HuH-7 (cell line): ENCODE measurements at places on chromosomes 6 and 20.

DNA sequence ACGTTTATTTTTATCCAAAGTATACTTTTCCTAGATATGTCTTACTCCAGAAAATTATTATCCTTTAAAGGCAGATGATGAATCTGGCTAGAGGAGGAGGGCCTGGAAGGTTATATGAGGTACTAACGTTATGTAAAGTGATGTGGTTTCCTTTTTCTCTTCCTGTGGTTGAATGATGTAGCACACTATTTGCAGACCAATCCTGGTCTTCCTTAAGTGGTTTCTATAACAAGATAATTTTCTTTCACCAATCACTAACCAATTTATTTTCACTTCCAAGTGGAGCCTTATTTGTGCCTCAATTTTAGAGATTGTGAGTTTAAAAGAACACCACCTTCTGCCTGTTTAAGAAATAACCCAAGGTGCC, 154.6 kb upstream of the SOX4 start:
- no peak for DNase-seq

DNA sequence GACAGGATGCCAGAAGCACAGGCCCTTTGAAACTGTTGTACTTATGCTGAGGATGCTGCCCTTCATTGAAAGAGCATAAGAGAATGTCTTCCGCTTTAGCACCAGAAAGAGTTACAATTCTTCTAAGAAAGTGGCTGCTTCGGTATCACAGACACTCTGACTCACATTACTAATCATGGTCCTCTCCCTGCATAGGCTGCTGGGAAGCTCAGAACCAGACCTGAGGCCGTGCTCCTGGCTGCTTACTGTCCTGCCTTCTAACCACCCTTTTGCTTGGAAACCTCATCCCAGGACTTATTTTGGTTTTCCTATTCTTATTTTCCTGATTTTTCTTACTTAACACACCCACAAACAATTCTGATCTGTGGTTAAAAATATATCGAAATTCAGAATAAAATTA, 22.9 kb downstream of the LYRM4 start:
- no peak for DNase-seq

DNA sequence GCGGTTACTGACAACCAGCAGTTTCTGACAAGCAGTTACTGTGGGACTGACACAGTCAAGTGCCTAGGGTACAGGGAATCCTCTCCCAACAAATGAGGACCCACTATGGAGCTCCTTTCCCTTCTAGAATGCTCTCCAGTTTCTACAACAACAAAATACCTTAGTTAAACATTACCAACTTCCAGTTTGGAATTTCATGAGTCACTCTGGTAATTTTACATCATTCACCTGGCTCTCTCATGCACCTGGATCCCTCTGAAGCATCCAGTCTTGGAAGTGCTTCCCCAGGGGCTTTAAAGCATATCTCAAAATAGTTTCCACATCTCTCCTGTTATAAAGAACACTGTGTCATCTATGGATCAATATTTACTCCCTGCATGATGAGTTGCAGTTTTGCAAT, 286.7 kb upstream of the SPTLC3 start:
- DNase-seq, result no peak

DNA sequence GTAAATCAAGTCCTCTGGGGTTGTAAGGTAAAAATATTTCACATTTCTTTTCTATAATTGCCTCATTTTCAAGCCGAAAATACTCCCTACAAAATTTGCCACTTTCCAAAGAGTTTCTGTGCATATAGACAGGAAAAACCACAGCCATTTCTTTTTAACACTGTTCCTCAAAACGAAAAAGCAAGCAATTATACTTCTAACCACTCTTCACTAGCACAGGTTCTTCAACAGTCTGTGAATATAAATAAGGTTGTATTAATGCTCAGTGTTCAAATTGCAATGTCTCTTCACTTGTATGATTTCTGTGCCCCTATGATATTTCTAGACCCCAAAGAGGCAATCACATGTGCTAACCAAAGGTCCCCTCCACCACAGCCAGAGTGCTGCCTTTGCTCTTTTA, 206.0 kb downstream of the SIM1 start:
- no peak for DNase-seq

GRCh38 chr6:44641344-44642031, 254.0 kb downstream of the CDC5L start:
- DNase-seq, result no peak

GRCh38 chr20:59680148-59680650, 75.9 kb downstream of the PHACTR3 start:
- no peak for DNase-seq

GRCh38 chr6:25056130-25056529, 120.4 kb upstream of the RIPOR2 start:
- no peak for DNase-seq

GRCh38 chr6:29792123-29793035, 35.2 kb upstream of the HLA-G start:
- DNase-seq, result no peak

- no peak for DNase-seq
Observed at GRCh38 chr6:107624541-107624940, 134.6 kb downstream of the SOBP start.

DNA sequence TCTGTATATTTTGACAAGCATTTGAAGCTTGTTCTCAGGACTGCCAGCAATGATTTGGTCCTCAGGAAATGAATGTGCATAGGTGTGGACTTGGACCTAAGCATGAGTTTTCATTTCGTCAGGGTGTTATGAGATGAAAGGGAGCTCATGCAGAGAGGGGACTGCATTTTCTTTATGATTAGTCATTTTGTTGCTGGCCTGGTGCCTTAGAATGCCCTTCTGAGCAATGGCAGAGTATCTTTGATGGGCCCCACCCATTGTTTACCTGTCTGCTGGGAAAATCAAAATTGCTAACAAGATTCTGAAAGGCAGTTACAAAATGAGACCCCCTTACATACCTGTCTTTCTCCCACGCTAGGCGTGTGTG, 51.5 kb upstream of the MTHFD1L start:
- no peak for DNase-seq

GRCh38 chr20:6030453-6031080, 23.3 kb downstream of the LRRN4 start:
- DNase-seq, result no peak

- DNase-seq, result no peak
Observed at GRCh38 chr6:54689620-54690019, 157.0 kb upstream of the FAM83B start.

DNA sequence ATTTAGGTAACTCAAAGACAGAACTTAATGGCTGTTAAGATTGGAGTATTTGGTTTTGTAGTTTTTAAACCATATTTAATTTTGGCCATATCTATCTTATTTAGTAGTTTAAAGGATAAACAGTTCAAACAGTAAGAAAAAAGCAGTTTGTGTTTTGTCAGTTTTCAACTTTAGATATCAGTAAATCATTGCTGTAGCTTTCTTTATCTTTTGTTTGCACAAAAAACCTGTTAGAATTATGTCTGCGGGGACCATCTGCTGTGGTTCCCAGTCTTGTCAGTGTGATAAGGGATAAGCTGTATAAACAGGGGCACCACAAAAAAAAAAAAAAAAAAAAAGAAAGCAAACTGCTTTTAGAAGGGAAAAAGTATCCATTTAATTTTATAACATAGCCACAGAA, 40.9 kb downstream of the CDKAL1 start:
- DNase-seq, result no peak

GRCh38 chr6:72702421-72702820, 80.6 kb downstream of the KCNQ5 start:
- no peak for DNase-seq

DNA sequence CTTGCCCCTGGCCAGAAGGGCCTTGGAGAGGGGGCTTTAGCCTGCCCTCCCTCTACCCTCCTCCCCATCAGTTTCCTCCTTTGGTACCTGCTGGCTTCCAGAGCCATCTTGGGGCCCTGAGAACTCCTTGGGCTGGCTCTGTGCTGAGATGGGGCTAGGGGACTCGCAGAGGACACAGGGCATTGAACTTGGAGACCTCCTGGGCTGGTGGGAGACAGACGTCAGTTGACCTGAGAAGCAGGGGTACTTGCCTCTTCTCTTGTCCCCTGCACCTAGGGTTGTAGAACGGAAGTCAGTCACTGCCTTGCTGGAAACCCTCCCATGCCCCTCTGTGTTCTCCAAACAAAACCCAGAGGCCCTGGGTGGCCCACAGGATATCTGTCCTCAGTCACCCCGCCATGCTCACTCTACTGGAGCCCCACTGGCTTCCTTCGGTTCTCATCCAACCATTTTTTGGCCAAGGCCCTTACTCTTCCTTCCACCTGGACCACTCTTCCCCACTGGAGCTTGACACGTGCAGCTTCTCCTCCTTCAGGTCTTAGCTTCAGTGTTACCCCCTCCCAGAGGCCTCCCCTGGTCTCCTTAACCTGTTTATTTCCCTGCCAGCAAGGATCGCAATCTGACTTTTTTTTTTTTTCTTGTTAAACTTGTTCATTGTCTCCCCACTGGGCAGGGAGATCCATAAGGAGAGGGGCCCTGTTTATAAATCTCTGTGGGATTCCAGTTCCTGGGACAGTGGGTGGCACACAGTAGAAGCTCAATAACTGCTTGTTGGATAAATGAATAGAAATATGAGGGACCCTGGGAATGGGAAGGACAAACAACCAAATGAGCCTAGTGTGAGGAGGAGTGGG, 971 bp downstream of the RBCK1 start:
- no peak for DNase-seq

DNA sequence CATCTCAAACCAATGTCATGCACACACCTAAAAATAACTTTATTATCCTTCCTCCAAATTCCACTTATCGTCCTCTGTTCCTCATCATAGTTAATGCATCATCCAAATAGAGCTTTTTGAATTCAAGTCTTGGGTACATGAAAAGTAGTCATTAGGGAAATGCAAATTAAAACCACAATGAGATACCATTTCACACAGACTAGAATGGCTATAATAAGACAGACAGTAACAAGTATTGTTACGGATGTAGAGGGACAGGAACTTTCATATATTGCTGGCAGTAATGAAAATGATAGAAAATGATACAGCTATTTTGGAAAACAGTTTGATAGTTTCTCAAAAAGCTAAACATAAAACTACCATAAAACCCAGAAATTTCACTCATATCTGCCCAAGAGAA, 59.1 kb downstream of the FHL5 start:
- no peak for DNase-seq

GRCh38 chr6:31610968-31611367, 4.1 kb upstream of the AIF1 start:
- DNase-seq, result no peak

- no peak for DNase-seq
Observed at GRCh38 chr6:42041481-42042053, 8.8 kb upstream of the TAF8 start.

DNA sequence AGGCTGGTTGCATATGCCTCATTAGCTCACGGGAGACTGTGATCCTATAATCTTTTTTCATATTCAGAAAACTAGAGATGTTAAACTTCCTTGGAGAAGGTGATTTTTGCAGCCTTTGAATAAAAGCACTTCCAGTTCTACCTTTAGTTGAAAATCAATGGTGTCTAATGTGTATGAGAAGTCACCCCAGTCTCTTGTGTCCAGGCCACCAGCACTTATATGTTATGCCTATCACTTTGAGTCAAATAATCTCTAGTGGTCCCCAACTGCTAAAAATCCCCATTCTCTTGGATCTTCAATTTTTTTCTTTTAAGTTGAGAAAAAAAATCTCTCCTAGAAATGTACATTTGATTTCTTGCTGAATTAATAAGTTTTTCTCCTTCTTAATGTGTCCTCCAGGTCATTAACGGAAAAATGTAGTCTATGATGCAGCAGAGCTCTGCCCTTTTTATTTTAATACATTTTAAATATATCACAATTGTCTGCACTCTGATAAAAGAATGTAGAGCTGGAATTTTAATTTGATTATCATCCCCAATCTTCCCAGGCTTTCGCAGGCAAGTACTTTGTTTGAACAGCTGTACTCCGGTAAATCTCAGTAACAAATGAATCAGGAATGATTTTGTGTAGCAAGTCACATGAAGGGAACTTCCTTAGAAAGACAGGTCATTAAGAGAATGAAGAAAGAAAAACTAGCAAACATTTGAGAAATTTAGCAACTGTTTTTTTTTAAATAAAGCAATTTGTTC, 147.0 kb downstream of the SOX4 start:
- no peak for DNase-seq

DNA sequence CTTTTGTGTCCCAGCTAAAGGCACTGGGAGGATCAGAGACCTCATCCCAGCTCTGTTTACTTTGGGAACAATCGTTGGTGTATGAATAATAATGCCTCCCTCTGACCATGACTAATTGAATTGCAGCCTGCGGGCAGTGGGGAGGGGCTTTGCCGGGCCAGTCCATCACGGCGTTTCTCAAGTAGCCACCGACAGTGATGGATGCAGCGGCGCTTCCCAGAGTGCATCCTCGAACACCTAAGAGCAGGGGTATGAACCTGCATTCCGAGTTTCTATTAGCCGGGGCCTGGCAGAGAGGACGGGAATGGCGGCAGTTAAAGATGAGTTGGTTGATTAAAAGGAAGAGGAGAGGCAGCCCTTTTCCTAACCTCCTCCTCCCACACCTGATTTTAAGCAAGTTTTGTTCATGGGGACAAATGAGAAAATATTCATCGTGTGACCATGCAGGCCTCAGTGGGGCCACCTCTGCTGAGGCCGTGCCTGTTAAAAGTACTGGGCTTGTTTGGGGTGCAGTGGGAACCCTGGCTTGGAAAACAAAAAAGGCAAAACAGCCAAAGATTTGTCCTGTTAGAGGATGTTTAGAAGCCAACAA, 154.1 kb downstream of the FOXA2 start:
- peak; percentile 70 for DNase-seq

GRCh38 chr20:10171864-10172751, 46.5 kb upstream of the SNAP25 start:
- peak; percentile 52 for DNase-seq

DNA sequence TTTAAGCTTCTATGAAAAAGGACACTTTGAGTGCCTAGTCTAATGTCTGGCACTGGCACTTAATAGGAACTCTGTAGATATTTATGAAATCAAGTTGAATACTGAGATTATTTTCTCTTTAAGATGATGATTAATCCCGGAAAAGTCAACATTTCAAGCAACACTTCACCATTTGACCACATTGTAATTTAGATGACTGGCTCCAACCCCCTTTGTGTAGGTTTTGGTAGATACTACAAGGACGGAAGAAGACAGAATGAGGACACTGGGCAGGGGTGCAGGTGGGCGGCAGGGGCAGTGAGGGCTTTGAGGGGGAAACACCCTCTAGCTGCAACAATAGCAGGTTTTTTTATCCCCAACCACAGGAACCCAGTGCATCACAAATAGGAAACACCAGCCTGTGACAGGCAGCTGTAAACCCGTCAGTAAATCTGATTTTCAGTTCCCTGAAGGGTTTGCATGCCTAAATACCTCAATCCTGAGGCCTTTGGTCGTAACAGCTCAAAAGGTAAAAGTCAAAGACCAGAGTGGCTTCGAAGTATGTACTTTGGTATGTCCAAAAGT, 4.6 kb downstream of the DTNBP1 start:
- no peak for DNase-seq

GRCh38 chr6:168030908-168031307, 33.4 kb downstream of the KIF25 start:
- no peak for DNase-seq

- no peak for DNase-seq
Observed at GRCh38 chr20:59441860-59442810, 141.7 kb downstream of the EDN3 start.

GRCh38 chr6:154590756-154591155, 80.3 kb upstream of the CNKSR3 start:
- DNase-seq, result no peak

GRCh38 chr20:20211274-20211987, 156.5 kb upstream of the INSM1 start:
- DNase-seq, result no peak

GRCh38 chr6:45757443-45758130, 258.1 kb downstream of the CLIC5 start:
- DNase-seq, result no peak
